ENCODE measurements at places on chromosomes 2 and 18.

GRCh38 chr2:141048951-141049350 is 1081.9 kb downstream of the LRP1B start:
- no peak for DNase-seq

DNA sequence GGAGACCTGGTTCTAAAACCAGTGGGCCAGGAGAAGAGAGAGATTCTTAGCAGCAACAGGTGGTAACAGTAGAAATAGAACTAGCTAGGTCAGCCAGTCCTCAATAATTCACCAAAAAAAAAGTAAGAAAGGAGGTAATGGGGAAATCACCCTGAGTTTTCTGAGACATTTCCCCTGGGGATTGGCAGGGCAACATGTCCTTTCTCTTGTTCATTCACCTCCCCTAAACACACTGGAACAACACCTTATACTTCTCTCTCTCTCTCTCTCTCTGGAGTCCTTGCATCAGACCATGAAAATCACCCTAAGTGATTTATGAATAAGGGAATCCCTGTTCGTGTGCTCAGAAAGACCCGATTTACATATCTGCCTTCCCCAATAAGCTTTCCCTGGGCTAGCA is 64.8 kb downstream of the COX7A2L start:
- no peak for DNase-seq

DNA sequence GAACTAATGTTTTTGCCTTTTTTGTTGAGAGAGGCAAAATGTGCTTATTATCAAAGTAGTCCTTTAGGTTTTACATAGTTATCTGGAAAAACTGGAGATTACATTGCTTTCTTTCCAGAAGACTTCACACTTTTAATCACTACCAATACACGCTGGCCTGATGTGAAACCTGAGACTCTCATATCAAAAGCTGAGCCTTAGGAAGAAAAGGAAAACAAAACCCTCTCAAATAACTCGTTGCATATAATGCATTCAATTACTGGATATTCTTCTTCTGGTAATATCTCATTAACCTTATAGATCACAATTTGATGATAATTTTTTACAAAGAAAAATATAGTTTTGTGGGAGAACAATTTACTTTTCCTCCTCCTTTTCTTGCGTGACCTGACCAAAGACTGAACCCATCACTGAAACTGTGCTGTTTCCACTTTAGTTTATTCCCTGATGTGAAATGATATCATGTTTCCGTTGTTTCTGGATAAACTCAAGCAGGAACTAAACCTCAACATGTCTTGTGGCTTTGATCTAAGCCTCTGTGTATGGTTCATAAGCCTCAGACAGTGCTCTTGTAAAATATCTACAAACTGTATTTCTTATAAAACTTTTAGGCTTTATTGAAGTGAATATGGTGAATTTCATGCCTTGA is 332.4 kb downstream of the GULP1 start:
- no peak for DNase-seq

DNA sequence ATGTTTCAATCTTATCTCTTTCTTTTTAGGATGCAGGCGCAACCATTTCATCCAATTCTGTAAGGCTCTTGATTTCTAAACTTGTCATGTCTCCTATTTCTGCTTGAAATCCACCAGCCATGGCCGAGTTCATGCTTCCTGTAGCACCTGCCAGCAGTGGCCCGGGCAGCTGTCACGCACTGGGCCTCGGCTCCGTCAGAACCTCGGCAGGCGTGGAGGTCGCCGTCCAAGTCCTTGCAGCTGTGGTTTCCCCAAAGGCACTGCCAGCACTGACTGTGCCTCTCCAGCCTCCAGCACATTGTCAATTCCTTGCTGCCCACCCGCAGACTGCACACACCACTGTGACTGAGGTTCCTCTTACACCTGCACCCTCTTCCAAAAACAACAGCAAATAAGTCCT is 188.7 kb upstream of the SALL3 start:
- no peak for DNase-seq

GRCh38 chr2:42999856-43000241 is 207.5 kb upstream of the HAAO start:
- DNase-seq: no peak

DNA sequence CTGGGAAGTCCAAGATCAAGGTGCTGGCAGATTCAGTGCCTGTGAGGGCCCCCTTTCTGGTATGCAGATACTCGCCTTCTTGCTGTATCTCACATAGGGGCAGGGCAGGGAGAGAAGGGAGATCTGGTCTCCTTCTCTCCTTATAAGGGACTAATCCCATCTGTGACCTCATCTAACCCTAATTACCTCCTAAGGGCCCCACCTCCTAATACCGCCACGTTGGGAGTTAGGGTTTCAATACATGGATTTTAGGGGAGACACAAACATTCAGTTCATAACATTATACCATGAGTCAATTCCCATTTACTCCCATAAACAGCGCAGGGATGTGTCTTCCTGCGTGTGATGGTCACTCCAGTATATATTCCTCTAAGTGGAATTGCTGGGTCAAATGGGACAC is 73.8 kb upstream of the TXNDC2 start:
- no peak for DNase-seq
